PC-3 (cell line): ENCODE measurements at places on chromosomes 13 and 19. TPM values are rescaled to one million over a fixed set of nuclear protein-coding genes. Genes with fewer than 3 reads are reported as not detected.

DNA sequence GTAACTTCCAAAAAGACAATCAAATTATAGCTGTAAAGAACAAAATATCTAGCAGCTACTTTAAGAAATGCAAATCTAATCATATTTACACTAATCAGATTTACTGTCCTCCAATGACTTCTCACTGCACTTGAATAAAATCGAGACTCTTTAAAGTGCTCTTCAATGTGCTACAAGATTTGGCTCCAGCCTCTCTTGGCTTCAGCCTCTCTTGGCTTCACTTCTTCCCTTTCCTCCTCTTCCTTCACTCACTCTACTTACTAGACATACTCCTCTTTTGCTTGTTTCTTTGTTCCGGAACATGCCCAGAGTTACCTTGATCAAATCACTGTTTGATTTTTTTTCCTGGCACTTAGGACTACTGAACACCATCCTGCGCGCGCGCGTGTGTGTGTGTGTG is 495.4 kb downstream of the LMO7 start:
- no peak for DNase-seq

- DNase-seq = no peak
Measured at GRCh38 chr13:55517312-55517711, 1623.4 kb upstream of the PRR20A start.

Gene B3GNT8
- total RNA-seq = 2.3 TPM in 1 of 2 replicates, not detected in the other

Gene UCHL3
- total RNA-seq = 38.6 and 50.0 TPM in 2 replicates
